CD4-positive, alpha-beta T cell treated with Interleukin-1 beta for 1 hour (primary cell): ENCODE measurements at places on chromosomes 2 and 18.
A peak's percentile ranks its signal among the peaks of the same experiment; 100 is the strongest.

DNA sequence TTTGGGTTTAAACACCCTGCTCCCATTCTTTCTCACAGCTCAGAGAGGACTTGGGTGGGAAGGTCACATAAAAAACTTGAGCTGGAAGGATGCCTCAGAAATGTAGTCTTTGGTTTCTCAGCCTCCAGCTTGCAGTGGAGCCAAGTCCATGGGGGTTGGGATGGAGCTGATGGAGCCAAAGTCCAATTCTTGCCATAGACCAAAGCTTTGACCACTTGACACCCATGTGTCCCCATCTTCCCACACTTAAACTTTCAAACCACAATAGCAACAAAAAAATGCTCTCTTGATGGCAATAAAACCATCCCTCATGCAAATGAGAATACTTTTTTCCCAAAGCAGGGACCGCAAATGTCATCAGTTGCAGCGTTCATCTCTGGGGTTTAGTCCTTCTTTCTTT lies 14.7 kb upstream of the DAW1 start:
- DNase-seq, result no peak

DNA sequence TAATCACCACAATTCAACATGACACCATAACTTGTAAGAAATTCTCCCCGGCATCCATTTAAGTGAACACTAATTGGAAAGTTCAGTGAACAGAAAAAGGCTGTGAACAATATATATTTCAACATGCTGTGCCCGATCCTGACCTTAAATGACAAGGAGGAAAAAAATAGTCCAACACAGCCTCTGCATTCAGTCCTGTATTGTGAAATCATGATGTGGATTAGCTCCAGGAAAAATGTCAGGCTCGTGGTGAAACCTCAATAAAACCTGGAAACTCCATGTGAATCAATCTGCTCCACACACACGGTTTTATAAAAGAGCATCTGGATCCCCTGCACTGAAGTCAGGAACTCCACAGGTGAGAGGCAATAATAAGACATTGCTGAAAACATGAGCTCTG lies 145.4 kb upstream of the SPOPL start:
- no peak for DNase-seq

DNA sequence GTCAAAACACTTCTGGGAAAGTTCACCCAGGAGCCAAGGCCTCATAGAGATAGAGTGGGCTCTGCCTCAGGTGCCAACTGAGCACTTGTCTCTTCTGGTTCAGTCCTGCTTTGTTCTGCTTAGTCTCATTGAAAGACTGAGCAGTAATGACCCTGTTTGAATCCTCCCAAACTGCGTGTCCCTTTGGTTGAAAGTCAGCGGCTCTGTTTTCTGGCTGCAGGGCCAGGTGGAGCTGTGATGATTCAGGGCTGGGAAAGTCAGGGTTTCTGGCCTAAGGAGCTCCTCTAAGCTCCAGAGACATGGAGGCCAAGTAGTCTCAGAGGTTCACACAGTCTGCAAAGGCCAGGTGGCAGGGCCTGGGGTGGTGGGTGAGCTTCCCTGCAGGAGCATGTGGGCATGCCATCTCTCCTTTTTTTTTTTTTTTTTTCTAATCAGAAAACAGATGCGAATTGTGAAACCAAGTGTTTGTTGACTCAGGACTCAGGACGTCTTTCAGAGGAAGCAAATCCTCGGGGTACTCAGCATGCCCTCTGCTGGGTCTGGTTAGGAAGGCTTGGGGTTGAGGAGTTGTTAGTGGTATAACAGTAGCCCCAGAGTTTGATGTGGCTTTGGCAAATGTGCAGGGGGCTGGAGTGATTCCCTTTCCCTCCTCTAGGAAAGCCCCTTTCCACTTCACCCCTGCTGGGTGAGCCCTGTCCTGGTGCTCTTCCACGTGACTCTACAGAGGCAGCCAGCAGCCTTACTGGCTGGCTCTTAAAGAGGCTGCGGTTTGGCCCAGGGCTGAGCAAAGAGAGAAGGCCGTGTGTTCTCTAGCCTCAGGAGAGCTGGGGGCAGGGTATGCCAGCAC lies 38.3 kb downstream of the TMEM17 start:
- DNase-seq, result no peak

GRCh38 chr2:44136252-44136651 lies 32.4 kb upstream of the PPM1B start:
- no peak for DNase-seq

- no peak for DNase-seq
Observed at GRCh38 chr2:172283476-172283875, 143.9 kb upstream of the ITGA6 start.

DNA sequence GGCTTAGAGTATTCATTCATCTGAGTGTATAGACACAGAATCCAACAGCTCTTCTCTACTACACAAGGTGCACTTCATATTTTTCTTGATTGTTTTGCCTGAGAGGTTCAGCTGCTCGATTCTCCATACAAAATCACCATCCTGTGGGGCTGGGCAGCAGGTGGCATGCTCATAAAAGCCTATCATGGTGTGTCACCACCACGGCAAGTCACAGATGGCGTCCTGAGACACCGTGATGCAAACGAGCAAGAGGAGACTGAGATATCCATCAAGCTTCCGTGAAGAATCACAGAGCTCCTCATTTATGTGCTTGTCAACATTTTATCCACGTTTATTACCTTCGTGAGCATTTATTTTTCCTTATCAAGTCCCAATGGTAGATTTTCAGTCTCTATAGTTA lies 22.4 kb upstream of the NRP2 start:
- DNase-seq, result no peak

DNA sequence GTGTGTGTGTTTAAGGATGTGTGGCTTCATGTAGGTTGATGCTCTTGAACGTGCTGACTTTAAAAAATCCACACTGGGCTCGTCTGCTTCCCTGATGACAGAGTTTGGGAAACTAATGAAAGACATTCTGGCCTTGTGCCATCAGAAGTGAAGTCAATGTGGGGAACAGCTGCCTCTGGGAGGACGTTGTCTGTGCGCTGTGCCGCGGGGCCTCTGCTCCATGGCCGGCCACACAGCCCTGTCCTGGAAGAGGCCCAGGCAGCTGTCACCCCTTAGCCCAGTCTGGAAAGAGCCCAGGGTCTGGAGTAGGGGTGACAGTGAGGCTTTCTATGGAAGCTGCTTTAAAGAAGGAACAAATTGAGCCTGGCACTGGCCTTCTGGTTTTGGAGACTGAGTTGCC lies 155.8 kb downstream of the SH3RF3 start:
- no peak for DNase-seq

- no peak for DNase-seq
Observed at GRCh38 chr18:49020621-49021021, 69.9 kb upstream of the SMAD7 start.

GRCh38 chr18:49988733-49989132 lies 175.4 kb upstream of the ACAA2 start:
- DNase-seq, result no peak

DNA sequence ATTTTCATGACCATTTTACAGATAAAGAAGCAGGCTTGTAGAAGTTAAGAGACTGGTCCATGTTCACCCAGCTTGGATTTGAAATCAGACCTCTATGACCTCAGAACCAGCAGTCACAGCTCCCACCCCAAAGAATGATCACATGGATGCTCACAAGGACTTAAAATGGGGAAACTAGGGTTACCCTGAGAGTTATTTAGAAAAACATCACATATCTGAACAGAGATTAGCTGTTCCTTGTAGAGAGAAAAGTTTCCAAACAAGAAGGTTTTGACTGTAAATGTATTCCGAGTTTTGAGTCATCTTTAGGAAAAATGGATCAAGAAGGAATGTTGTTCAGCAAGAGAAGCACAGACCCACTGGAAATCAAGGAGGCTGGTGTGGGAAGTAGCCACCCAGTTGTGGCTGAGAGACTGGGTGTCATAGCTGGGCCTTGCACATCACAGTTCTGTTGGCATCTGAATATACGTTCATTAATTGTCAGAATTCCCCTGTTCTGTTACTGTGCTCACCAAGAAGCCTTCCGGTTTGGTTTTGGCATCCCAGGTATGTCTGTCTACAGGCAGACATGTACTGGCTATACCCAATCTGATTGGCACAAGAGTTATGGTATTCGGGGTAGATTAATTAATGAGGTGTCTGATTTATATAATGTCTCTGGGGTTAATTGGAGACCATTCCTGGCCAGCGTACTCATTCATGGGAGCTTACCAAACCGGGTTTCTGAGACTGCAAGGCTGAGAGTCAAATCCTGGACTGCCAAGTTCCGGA lies 371.8 kb upstream of the SLC14A2 start:
- no peak for DNase-seq

GRCh38 chr2:175187378-175187777 lies 5.9 kb upstream of the ATP5MC3 start:
- peak; percentile 17 for DNase-seq

- DNase-seq, result no peak
Observed at GRCh38 chr2:43038034-43038695, 188.2 kb downstream of the ZFP36L2 start.

DNA sequence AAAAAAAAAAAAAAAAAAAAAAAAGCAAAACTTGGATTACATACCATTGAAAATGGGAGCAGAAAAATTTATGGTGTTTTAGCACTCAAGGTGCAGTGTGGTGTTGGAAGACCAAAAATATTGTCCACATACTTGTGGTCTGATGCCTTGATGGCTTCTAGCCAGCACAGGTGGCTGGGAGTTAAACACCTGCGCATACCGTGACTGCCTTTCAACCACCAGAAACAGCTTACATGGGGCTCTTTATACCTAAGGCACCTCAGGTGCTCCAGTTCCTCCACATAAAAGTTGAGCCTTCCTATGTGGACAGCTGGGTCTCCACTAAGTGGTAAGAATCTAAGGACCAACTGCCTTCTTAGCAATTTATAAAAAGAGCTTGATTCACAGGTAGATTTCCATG lies 802.6 kb upstream of the CELF4 start:
- no peak for DNase-seq

DNA sequence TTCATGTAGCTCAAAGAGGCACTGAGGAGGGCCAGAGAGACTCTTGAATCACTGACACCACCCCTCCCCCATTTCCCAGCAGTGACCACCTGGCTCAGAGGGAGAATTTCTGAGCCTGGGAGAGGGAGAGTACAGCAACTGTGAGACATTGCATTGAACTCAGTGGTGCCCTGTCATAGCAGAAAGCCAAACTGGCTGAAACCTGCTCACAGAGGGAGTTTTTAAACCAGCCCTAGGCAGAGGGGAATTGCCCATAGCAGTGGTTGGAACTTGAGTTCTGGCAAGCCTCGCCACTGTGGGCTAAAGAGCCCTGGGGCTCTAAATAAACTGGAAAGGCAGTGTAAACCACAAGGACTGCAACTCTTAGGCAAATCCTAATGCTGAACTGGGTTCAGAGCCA lies 243.1 kb downstream of the ADCYAP1 start:
- DNase-seq, result no peak

- no peak for DNase-seq
Observed at GRCh38 chr18:26228562-26229260, 2.5 kb downstream of the TAF4B start.

DNA sequence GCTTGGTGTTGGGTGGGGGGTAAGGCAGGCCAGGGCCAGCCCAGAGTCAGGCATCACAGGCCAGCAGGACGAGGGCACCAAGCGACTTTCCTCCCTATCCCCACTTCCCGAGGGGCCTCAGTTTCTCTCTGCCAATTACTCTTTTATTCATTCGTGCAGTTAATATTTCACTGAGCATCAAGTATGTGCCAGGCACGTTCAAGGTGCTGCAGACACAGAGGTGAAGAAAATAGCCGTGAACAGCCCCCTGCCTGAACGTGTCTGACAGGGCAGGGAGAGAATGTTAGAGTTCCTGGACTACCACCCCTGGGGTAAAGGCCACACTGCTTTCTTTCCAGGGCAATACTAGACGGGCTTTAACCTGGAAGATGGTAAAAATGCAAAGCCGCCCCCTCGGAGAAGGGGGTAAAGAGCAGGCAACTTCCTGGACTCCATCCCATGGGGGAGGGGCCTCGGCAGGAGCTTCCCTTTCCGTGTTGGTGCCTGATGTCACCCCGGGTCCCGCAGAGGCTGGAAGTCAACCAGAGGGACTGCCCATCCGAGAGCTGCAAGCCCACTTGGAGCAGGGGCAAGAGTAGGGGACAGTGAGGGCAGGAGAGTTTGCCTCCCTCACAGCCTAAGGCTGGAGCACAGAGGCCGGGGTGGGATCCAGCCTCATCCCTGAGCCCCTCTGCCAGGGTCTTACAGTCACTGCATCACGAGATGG lies 47.1 kb downstream of the CENPO start:
- no peak for DNase-seq

GRCh38 chr2:42513252-42513918 lies 19.6 kb upstream of the KCNG3 start:
- no peak for DNase-seq

DNA sequence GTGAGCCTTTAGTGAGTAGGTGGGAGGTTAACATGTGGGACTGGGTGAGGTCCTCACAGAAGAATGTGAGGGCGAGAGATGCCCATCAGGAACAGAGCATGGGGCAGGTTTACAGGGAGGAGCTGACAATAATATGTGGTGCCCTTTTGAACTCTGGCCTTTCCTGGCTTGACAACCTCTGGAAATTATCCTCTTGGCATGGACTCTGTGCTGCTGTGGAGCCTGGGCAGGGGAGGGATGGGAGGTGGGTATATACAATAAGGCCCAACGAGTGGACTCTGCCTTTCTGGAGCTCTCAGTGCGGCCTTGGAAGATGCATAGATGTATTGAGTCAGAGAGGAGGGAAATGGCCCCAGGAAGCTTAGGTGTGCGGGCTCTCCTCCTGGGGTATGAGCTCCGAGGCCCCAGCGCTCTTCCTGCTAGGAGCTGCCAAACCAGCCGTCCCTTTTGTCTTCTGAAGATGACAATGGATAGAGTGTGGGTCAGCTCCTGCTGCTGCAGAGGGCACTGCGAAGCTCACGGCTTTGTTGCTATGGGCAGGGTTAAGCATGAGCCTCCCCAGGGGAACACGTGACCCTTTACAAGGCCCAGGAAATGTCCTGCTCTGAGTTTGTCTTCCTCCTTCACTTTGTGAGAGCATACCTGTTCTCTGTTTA lies 8.7 kb upstream of the PSD4 start:
- DNase-seq, result no peak

DNA sequence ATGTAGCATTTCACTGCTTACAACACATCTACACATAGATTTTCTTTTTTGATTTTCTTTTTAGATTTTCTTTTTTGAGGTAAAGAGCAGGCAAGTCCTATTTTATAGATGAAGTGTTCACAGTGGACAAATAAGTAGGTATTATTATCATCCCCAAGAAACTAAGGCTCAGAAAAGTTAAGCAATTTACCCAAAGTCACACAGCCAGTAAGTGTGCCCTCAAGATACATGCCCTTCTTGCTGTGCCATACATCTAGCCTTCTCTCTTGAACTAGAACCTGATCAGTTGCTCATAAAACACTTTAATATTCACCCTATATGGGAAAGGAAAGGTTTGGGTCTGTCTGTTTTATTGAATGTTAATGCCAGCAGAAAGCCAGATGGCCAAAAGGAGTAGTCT lies 50.3 kb downstream of the DAPL1 start:
- DNase-seq, result no peak

DNA sequence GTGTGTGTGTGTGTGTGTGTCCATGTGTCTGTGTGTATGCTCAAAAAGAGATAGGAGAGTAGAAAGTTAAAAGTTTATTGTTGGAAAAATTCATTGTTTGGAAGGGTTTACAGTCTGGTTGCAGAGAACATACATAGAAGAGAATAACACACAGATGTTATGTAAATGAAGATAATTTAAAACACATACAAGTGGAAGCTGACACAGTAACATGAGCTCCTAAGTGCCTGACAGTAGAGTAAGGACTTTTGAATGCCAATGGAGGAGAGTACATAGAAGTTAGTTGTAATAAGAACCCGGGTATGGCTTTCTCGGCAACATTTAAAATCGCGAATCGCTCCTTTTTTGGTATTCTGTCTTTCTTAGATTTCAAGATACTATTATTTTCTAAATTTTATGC lies 137.0 kb upstream of the FANCL start:
- DNase-seq, result no peak
